ENCODE measurements at places on chromosomes 6 and 20.

DNA sequence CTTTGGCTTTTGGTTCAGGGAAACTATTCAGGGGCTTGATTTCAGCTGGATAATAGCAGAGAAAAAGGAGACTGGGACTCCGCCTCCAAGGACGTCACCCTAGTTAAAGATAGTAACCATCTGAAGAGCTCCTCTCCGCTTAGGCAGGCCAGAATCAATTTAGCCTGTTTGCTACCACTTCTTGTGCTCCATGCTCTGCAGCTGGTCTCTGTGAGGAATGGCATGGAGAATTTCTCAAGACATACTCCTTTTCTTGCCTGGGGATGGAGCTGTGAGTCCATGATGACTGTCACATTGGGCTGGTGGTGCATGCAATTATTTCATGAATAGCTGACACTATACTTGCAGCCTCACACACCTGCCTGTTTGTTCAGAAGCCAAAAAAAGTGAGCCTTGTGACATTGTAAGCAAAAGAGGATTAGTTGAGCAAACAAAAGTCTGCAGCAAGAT, 61.4 kb downstream of the TXLNB start:
- no peak for DNase-seq

DNA sequence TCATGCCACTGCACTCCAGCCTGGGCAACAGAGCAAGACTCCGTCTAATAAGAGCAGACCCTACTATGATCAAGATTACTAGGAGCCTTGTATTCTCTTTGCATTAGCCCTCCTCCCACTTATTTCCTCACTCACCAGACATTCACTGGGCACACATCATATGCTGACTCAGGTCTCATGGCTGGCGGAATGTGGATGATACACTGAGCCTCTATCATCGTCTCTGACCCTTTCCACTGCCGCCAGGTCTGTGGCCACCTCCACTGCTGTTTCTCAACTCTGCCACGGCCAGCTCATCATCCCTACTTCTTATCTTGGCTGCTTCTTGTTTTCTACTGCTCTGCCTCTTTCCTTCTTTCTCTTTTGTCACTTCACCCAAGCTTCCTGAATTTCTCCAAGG, 161.0 kb downstream of the BACH2 start:
- peak; percentile 48 for DNase-seq

- no peak for DNase-seq
These were observed 63.6 kb downstream of the DZANK1 start for GRCh38 chr20:18403269-18403668.

DNA sequence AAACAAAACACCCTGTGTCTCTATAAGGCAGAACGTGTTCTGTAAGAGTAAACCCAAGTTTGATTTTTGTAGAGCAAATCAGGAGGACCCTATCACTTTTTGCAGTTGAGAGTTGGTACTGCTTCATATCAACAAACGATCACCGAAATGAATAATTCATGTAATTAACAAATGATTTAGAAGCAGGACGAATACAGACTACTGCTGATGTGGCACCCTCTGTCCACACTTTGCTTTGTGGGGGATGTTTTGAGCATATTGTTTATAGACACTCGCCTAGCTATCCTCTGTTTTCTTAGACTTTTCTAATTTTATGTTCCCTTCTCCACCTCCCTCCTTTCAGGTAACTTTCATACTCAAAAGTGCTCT, 1.5 kb downstream of the CD2AP start:
- no peak for DNase-seq

DNA sequence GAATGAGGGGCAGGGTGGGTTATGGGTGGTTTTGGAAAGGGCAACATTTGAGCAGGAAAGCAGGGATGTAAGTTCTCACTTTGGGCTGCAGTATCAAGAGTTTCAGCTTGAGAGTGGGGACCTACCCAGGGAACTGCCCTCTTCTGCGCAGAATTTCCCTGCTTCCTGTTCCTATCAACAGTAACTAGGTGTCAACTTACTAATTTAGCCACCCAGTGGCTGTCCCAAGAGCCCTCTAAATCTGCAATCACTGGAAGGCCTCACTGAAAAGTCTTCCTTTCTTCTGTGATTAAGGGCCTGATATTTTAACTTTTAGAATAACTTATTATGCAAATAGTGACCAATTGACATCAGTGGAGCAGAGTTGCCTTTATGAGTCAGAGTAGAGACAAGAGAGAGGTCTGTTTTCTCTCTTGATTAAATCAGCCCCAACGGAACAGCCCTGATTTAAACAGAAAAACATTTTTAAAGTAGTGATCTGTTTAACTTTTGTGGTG, 118.2 kb upstream of the RIPOR2 start:
- DNase-seq: no peak

DNA sequence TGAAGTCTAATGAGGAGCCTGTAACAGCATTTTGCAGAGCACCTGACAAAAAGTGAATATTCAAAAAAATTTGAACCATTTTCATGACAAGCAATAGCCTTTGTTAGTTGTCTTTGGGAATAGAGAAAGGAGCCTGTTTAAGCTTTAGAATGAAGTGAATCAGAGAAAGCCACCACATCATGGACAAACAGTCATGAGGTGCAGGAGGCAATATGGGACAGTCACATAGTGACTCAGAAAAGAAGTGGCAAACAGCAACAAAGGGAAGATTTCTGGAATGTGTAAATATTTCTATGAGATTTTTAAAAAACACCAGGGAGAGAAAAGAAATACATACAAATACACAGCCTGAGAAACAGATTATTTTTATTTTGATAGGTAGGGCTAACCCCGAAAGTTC, 6.6 kb downstream of the KLHL31 start:
- no peak for DNase-seq

- DNase-seq: no peak
These were observed 57.9 kb downstream of the GJA10 start for GRCh38 chr6:89952105-89952671.

GRCh38 chr6:108673153-108673552, 112.4 kb downstream of the FOXO3 start:
- DNase-seq: no peak

- DNase-seq: no peak
These were observed 1.4 kb downstream of the OTOR start for GRCh38 chr20:16749573-16749972.

GRCh38 chr20:49905415-49906091, 9.8 kb downstream of the SPATA2 start:
- DNase-seq: no peak

- no peak for DNase-seq
These were observed 353.2 kb downstream of the BTBD3 start for GRCh38 chr20:12270863-12271262.

DNA sequence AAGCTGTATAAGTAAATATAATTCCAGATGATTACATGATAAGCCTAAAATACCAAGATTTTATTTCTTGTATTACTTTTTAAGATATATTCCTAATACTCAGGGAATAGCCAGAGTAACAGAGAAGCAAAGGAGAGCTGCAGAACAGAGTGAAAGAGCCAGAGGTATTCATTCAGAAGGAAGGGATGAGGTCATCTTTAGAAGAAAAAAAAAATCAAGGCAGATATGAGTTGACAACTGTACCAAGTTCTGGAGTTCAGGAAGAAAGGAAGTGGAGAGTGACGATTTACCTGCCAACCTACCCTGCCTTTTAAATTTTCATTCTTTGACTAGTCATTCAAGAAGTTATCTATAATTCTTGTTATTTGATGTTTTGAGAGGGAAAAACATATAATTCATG, 28.8 kb upstream of the NHSL1 start:
- no peak for DNase-seq

DNA sequence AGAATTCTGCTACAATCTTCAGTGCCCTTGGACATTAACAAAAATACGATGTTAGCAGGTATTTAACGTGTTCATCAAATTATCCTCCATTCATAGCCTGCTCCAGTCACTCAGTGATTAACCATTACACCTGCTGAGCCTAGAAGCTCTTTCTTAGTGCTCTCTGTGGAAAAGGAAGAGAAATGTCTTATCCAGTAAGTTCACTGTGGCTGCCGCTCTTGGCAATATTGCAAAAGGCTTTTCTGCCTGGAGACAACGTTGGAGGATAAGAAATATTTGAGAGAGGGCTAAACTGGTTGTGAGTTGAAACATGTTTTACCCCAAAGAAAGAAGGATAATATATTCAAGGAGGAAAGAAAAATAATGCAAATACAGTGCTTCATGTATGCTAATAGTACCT, 217.4 kb upstream of the HSF2 start:
- DNase-seq: no peak

DNA sequence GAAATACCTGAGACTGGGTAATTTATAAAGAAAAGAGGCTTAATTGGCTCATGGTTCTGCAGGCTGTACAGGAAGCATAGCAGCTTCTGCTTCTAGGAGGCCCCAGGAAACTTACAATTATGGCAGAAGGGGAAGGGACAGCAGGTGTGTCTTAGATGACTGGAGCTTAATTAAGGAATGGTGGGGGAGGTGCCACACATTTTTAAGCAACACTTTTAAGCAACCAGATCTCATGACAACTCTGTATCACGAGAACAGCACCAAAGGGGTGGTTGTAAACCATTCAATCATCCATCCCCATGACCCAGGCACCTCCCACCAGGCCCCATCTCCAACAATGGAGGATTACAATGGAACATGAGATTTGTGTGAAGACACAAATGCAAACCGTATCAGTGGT, 26.9 kb downstream of the FIG4 start:
- no peak for DNase-seq

GRCh38 chr6:37507690-37508421, 8.2 kb upstream of the CCDC167 start:
- no peak for DNase-seq

GRCh38 chr6:111922454-111923297, 49.4 kb upstream of the FYN start:
- no peak for DNase-seq

DNA sequence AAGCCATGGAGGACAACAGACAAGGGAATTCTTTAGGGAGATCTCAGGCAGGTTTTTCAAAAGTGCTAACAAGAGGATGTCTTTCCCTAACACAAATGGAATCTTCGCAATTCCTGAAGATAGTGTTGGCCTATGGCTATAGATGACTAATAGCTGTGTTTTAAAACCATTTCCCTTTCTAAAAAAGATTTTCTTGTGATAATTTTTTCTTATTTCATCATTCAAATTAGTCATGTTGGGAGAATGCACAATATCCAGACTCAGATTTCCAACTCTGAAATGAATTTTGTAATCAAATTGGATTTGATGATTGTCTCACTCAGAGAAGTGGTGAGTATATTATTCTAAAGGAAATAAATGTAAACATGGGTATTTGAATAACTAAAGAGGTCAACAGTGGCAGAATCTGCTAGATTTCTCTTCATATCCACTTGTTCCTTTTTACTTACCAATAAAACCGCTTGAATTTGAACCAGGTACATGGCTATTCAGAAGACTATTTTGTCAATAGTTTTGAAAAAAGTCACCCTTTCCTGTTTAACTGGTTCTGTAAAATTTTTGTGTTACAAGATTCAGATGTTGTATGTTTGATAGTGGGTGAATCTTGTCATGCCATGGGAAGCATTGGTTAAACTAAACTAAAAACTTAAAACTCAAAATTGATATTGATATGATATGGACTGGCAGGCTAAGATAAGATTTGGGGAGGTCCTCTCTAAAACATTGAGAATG, 1223.7 kb upstream of the EYS start:
- DNase-seq: peak; percentile 3

DNA sequence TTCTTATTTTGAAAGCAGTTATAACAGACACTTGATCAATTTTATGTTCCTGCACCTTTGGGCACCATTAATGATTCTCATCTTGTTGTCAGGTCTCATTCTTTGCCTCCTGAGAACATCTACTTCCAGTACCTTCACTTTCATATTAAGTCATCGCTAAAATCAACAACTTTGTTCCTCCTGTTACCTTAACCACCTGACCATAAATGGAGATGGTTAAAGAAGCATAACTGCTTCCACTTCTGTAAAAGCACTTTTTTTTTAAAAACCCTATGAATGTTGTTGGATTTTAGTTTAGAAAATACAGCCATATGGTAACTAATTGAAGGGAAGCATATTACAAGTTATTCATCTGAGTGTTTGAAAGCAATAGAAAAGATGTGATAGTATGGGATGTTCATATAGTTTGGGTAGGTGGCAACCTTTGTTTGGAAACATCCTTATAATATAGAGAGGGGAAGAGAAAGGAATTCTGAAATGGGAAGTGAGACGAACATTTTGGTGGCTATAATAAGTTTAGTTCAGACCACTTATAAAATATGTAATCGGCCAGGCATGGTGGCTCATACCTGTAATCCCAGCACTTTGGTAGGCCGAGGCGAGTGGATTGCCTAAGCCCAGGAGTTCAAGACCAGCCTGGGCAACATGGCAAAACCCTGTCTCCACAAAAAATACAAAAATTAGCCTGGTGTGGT, 53.9 kb downstream of the AFG1L start:
- no peak for DNase-seq

- peak; percentile 31 for DNase-seq
These were observed 72.0 kb downstream of the DACT2 start for GRCh38 chr6:168247443-168248147.

DNA sequence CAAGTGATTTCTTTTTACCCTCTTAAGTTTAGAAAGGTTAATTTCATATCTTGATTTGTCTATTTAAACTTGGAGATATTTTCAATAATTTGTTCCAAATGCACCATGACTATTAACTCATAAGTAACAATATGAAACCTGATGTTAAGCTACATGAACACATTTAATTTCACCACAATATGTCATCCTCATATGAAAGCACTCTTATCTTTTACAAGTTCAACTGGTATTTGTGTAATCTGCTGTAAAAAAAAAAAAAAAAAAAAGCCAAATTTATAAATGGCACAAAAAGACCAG, 110.4 kb downstream of the HFE start:
- DNase-seq: no peak

Measured in urothelium cell line (cell line).